ENCODE measurements at places on chromosomes 2 and 18.

DNA sequence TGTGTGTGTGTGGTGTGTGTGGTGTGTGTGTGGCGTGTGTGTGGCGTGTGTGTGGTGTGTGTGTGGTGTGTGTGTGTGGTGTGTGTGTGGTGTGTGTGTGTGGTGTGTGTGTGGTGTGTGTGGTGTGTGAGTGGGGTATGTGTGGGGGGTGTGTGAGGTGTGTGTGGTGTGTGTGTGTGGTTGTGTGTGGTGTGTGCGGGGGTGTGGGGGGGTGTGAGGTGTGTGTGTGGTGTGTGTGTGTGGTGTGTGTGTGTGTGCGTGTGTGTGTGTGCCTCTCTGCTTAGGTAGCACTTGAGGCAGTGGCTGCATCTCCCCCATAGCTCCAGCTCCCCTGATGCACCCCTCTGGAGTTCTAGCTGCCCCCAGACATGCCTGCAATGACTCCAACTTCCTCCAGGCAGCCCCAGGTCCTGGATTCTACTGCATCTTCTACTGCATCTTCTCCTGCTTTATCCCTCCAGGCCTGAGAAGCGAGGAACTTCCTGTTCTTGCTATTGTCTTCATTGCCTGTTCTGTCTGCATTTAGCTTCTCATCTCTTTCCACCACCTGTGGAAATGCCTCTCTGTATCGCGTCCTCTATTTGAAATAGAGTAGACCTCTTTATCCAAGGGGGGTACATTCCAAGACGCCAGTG, 22.2 kb upstream of the MLPH start:
- DNase-seq: no peak

- DNase-seq: no peak
These were observed 55.7 kb downstream of the COA5 start for GRCh38 chr2:98552499-98553179.

DNA sequence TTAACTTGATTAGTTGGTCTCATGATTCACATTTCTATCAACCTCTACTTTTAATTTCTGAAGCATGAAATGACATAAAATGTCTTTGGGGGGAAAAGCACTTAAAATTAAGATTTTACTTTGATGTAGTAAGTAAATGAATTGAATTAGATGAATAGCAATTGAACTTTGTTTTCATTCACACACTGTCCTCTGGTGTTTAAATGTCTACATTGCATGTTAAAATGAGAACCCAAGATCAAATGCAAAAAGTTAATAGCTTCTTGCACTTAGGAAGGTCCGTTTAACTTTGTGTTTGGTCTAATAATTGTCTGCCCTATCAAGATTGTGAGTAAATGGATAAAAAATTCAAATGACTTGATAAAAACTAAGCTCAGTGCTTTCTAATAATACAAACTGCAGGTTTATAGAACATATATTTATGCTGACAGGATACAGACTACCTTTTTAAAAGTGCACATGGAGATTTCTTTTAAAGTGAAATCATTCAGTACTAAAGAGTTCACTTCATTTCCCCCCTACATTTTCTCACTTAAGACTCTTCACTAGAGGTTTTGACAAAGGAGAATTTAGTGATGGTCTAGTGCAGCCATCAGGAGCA, 156.2 kb upstream of the NABP1 start:
- peak; percentile 18 for DNase-seq

GRCh38 chr2:44705356-44705755, 236.1 kb upstream of the SIX3 start:
- no peak for DNase-seq

DNA sequence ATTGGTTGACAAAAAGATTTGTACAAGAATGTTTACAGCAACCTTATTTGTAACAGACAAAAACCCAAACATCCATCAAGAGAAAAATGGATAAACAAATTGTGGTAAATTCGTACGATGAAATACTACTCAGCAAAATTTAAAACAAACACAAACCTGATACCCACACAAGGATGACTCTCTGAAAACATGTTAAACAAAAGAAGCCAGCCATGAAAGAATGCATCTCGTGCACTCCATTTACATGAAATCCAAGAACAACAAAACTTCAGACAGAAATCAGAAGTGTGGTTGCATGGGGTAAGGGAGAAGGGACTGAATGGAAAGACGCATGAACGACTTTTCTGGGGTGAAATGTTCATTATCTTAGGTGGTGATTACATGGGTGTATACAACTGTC, 93.4 kb downstream of the SLC25A12 start:
- no peak for DNase-seq

- DNase-seq: no peak
These were observed 85.5 kb downstream of the EPC2 start for GRCh38 chr2:148730085-148730484.

DNA sequence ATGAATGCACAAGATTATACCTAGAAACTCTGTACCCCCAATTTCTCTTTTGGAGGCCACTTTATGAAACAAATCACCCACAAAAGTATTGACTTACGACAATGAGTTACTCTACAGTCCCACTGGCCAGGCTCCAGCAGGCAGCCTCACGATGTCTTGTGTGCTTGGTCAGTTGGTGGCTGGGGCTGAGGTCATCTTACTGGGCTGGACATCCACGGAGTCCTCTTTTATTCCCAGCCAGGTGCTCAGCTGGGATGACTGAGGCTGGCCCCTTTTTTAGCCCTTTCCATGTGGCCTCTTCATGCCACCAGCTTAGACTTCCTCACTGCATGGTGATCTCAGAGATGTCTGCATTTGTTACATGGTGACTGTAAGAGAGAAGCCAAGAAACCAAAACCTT, 8.9 kb upstream of the ID2 start:
- DNase-seq: no peak

GRCh38 chr2:118729760-118730159, 117.7 kb downstream of the EN1 start:
- DNase-seq: no peak

- peak; percentile 68 for DNase-seq
These were observed 86.3 kb downstream of the ZFP36L2 start for GRCh38 chr2:43139996-43140621.

GRCh38 chr2:234955091-234955591, 3.3 kb downstream of the SH3BP4 start:
- DNase-seq: no peak

GRCh38 chr2:240511351-240512108, 46.3 kb downstream of the ANKMY1 start:
- DNase-seq: no peak

- DNase-seq: no peak
These were observed 70.2 kb downstream of the SOCS6 start for GRCh38 chr18:70359071-70359470.

DNA sequence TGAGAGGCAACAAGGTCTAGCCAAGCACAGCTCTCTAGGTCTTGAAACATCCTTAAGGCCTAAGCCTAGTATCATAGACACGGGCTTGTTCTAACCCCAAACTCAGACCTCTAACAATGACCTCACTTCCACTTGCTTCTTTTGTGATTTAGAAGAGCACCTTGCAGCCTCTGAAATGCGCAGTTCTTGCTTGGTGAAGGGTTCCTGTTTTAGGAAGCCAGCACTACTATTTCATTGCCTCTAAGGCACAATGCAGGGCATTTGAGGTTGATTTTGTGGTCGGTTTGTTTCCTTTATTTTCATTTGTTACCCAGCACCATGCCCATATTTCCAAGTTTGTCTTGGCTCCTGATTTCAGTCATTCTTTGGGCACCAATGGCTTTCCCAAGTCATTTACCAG, 117.0 kb upstream of the CYP1B1 start:
- no peak for DNase-seq

DNA sequence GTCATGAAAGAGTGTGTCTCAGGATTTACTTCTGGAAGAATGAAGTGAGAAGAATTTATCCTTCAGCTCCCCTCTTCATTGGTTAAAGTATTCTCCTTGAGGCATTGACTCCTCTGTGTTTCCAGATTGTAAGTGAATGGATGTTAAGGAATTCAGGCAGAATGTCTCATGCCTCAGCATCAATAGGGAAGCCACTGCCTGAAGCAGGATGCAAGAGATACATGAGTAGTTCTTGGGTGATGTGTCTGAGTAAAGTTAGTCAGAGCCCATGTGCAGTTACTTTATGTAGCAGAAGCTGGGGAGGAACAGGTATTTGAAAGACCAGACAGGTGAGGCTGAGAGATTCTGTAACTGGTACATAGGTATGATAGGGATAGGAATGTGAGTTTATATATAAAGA, 34.0 kb upstream of the TMEFF2 start:
- DNase-seq: no peak

GRCh38 chr2:215751200-215751910, 262.0 kb downstream of the MREG start:
- DNase-seq: no peak

GRCh38 chr2:131031431-131031841, 61.8 kb downstream of the FAM168B start:
- DNase-seq: no peak

DNA sequence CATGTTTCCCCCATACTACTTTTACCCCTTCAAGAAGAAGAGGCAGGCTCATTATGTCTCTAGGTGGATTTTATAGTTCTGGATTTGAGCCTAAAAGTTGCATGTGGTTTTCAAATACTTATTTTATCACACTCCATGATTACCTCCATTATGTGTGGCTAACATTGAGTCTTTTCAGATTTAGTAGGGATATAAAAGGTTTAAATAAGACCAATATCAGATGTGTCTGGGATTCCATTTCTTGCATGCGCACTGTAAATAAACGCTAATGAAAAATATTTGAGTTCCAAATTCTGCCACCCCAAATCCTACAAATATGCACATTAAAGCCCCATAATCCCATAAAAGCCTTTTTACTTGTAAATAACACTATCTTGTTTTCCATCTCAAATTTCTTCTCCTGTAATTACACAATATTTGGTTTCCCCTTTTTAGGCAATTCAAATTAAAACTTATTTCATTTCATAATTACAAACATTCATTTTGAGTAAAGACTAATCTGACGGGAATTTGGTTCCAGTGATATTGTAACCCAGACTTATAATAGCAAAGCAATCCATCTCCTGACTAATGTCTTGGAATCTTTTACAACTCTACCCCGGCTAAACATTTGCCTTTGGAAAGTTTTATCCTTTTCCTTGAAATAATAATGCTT, 600.0 kb downstream of the SLC4A3 start:
- no peak for DNase-seq

GRCh38 chr18:35703043-35703688, 121.6 kb downstream of the GALNT1 start:
- no peak for DNase-seq

- no peak for DNase-seq
These were observed 9.5 kb downstream of the CHPF start for GRCh38 chr2:219533930-219534661.

DNA sequence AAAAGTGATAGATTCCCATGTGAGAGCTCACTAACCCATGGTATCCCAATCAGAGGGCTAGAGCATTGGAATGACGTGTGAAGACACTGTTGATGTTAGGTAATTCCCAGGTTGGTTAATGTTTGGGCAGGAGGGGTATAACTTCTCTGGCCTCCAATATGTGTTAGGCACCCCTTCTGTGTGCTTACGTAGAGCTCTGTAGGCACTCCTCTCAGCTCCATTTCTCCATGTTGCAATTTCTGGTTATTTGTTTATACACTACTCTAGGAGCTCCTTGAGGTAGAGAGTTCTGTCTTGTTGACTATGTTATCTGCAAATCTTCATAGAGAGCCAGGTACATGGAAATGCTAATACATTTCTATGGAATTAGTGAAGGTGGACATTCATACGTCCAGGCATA, 153.5 kb downstream of the RPIA start:
- DNase-seq: no peak

- DNase-seq: no peak
These were observed 39.8 kb downstream of the GREB1 start for GRCh38 chr2:11573418-11574175.

- no peak for DNase-seq
These were observed 175.4 kb downstream of the ANAPC1 start for GRCh38 chr2:111708476-111709180.

DNA sequence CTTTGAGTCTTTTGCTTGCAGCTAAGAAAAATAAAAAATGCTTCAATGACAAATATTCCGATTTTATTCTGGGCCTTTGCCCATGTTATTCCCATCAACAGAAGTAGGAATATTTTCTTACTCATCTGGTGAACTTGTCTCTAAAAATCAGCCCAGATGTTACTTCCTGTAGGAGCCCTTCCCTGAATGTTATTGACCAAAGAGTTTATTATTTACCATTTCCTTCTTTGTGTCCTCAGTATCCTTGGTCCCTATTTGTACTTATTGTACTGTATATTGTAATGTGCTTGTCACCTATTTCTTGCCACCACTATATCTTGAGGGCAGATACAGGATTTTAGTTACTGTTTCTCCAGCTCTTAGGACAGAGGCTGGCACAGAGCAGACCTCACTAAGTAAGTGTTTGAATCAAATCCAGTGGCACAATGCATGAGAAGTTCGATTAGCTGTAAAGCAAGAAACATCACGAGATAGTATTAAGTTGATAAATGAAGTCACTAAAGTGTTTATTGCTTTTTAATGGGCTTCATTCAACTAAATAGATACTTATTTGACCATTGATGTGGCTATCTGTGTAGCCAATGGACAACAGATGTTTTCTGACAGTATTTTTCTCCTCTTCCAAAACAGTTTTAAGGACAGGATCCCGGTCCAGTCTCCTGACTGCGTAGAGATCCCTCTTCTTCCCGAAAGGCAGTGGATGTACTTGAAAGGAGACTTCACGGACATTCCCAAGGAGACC, 109.1 kb downstream of the DDX1 start:
- no peak for DNase-seq

- peak; percentile 83 for DNase-seq
These were observed at the start of gene SP140L for GRCh38 chr2:230326453-230327417. Gene SP140L (plus strand): TSS chr2:230327193. CDS start chr2:230327270, 77 bp downstream.

DNA sequence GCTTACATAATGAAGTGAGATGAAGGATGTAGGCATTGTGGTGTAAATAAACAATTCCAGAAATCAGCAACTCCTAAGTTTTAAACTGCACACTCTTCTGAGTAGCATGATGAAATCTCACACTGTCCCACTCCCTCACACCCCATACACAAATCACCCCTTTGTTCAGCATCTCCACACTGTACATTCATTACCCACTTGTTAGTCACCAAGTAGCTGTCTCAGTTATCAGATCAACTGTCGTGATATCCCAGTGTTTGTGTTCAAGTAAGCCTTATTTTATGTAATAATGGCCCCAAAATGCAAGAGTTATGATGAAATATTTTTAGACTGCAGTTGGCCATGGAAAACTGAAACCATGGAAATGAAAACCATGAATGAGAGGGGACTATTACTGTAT, 135.7 kb downstream of the GRB14 start:
- DNase-seq: no peak

- no peak for DNase-seq
These were observed 21.1 kb upstream of the PLEK start for GRCh38 chr2:68344031-68344430.

GRCh38 chr2:107927034-107927534, 59.2 kb upstream of the SLC5A7 start:
- DNase-seq: no peak

- no peak for DNase-seq
These were observed 55.0 kb downstream of the MEP1B start for GRCh38 chr18:32244881-32245280.

- peak; percentile 10 for DNase-seq
These were observed 1.0 kb downstream of the ZDBF2 start for GRCh38 chr2:206275312-206276055.

GRCh38 chr18:45386041-45386655, 229.1 kb upstream of the SLC14A2 start:
- no peak for DNase-seq
